ENCODE measurements at places on chromosomes 7 and 10. TPM values are rescaled to one million over a fixed set of nuclear protein-coding genes. Genes with fewer than 3 reads are reported as not detected.

GRCh38 chr10:77186936-77187335 lies 450.7 kb downstream of the KCNMA1 start:
- DNase-seq, result no peak

- no peak for DNase-seq
Observed at GRCh38 chr10:99569253-99569939, 36.7 kb downstream of the NKX2-3 start.

DNA sequence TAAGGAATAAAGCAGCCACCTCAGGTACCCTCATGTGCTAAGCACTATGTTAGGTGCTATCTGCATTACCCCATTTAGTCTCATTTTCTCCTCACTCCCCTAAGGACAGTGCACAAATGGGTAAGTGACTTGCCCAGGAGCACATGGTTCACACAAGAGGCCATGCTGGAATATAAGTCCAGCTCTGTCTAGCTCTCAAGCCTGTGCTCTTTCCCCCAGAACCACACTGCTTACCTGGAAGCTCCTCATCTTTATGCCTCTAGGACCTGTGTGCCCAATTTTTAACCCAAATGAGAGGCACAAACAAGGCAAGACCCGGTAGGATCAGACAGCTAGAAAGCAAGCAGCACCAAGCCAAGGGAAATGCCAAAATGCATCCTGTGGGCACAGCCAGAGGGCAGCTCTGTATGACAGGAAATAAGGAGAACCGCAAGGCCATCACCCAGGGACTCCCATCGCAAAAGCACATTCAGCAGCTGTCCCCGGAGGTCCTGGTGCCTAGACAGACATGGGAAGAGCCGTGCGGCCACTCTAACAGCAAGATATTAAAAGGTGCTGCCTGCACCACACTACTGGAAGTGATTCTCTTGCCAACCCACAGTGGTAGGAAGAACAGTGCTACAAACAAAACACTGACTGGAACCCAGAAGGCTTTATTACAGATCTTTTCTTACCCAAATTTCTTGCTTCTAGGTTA lies 88.1 kb downstream of the GSAP start:
- DNase-seq, result no peak

The ASB10 gene
- not detected for polyA plus RNA-seq

All from right renal cortex interstitium (tissue), 3 donors.